ENCODE measurements at places on chromosomes 11 and 22.
A peak's percentile ranks its signal among the peaks of the same experiment; 100 is the strongest.

GRCh38 chr11:17386331-17387084 is 2.0 kb downstream of the KCNJ11 start:
- DNase-seq: no peak

DNA sequence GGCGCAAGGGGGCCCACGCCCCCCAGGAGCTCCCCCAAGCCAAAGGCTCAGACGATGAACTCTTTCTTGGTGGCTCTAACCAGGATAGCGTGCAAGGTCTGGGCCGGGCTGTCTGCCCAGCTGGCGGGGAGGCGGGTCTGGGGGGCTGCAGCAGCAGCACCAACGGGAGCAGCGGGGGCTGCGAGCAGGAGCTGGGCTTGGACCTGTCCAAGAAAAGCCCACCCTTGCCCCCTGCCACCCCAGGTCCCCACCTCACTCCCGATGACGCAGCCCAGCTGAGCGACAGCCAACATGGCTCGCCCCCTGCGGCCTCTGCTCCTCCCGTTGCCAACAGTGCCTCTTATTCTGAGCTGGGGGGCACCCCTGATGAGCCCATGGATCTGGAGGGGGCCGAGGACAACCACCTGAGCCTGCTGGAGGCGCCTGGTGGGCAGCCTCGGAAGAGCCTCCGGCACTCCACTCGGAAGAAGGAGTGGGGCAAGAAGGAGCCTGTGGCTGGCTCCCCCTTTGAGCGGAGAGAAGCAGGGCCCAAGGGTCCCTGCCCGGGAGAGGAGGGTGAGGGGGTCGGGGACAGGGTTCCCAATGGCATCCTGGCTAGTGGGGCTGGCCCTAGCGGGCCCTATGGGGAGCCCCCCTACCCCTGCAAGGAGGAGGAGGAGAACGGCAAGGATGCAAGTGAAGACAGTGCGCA is 21.6 kb upstream of the TMEM191C start:
- peak; percentile 42 for DNase-seq

DNA sequence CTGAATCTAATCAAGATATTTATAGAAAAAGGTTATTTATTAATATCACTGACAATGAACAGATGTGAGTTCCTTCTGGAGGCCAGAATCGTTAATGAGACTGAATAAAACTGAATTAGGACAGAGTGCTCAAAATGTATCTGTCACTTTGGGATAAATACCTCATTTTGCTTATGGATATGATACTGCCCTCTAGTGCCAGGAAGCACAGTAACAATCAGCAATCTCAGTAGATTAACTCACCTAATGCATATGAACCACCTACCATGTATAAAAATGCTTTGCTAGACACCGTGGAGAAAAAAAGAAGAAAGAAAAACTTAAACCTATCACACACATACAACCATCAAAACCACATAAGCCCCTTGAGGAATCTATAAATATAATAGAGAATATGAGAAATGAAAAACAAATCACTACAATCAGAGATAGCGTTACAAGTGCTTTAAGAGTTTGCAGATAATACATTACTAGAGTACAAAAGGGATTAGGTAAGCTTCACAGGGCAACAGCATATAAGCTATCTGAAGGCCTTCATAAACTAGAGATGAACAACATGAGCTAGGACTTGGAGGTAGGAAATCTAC is 117.4 kb downstream of the SGSM3 start:
- no peak for DNase-seq

GRCh38 chr22:20153945-20154344 is 3.1 kb upstream of the CCDC188 start:
- no peak for DNase-seq

DNA sequence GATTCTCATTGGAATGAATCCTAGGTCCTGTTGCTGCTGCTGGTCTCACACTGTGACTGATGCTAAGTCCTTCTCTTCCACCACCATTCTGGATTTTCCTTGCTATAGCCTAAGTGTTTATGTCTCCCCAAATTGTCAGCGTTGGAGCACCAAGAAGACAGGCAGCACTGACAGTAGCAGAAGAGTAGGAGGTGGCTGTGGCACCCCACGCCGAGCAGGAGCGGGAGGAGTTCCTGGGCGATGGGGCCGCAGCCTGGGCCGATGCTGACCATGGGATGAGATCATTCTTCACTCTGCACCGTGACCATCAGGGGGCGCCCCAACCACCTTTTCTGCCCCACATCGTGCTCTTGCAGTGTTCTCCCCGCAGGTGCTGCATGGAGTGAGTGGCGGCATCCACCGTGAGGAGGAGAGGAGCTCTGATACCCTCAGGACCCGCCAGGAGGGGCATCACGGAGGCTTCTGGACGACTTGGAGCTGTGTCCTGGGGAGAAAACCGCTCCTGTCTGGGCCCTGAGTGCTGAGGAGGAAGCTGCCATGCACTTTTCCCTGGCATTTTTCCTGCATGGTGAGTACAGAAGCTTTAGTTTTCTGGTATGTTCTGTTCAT is 57.0 kb downstream of the LRRC74B start:
- DNase-seq: peak; percentile 76

GRCh38 chr22:18995327-18995711 is 59.2 kb upstream of the PRODH start:
- DNase-seq: no peak

- DNase-seq: no peak
Measured at GRCh38 chr11:132196928-132197327, 826.5 kb downstream of the NTM start.

DNA sequence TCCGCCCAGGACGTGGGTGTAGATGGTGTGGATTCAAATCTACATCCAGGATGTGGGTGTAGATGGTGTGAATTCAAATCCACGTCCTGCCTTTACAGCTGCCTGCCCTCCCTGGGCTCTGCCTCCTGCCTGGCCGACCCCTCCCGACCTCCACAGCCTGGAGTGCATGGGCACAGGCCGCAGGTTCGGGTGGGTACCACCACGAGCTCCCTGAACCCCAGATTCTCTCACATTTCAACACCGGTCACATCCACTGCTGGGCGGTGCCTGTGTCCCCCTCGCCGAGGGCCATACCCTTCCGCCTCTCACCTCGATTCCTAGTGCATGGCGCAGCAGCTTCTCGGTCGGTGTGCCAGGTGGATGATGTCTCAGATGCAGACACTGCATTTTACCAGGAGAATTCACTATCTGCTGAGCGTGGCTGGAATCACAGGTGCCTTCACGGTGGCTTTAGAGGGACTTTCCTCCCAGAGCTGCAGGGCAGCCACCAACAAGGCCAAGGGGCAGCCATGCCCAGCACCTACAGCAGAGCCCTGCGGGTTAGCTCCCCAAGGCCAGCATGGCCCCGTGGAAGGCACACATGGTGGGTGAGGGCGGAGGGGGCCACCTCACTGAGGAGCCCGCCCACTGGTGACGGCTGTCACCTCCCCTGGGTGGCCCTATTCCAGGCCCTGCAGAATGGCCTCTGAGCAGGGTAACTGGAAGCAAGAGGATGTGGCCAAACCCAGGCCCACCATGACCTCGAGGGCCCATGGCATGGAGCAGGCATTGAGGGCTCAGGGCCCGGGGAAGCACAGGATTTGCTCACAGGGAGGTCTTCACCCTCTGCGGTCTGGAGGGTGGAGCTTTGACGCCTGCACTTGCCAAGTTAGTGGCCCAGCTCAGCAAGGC is 638.5 kb downstream of the TBC1D22A start:
- DNase-seq: no peak

GRCh38 chr11:19323502-19323901 is 82.8 kb upstream of the E2F8 start:
- no peak for DNase-seq

DNA sequence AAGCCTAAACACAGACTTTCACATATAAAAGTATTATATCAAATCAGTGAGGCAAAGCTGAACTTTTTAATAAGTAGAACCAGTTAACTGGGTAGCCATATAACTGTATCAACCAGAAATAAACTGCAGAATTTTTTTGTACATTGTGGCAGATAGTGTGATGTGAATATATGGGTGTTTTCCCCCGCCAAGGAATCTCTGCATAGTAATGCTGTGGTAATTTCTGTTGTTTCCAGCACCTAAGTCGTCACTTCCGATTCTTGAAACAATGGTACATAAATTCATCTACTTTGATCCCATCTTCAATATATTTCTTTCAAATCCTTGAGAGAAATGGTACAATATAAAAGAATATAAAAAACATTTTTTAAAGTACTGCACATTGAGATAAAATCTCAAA is 39.6 kb downstream of the NARS2 start:
- DNase-seq: no peak

Data from left forelimb (tissue), 1 donor.